Stimulated activated CD4-positive, alpha-beta T cell treated with anti-CD3 and anti-CD28 coated beads, Interleukin-1b, Interleukin-23, amount 100 ng/mL, for 1 hour (primary cell): ENCODE measurements at places on chromosomes 7 and 10.
A peak's percentile ranks its signal among the peaks of the same experiment; 100 is the strongest.

DNA sequence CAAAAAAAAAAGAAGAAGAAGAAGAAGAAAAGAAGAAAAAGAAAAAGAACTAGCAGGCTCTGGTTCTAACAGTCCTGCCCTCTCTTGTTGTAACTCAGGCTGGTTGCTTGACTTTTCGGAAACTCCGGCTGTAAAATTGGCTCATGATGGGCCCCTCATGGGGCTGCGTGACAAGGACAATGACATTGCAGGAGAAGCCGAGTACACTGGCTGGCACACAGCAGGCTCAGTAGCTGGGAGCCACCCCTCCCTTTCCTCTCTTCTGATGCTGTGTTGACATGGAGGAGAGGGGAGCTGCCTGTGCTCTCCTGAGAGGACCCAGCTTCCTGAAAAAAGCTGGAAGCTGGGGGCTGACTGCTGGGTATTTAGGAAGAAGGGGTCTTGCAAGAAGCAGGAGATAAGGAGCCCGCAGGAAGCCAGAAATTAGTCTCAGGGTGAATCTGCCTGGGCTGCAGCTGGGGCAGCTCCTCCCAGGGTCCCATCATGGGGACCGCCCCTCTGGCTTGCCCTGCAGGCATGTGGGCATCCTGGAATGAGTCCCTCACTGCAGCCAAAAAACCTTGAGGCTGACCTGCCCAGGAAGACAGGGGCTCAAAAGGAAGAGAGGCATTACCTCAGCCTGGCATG is 14.6 kb upstream of the GPR26 start:
- DNase-seq, result no peak

DNA sequence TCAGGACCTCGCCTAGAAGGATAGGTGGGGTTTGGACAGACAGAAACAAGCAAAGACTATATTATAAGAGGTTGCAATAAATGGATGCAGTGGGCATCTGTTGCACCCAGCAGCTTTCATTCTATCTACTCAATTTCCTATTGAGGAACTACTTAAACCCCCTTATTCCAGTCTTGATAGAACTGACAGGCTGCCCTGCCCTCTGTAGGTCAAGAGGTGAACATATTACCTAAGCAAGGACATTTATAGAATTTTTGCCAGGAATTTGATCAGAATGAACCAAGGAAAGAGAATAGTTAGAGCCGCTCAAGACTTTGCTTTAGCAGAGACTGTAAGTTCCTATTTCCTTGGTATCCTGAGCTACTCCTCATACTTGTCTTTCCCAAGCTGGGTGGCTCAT is 9.5 kb downstream of the VTI1A start:
- no peak for DNase-seq

DNA sequence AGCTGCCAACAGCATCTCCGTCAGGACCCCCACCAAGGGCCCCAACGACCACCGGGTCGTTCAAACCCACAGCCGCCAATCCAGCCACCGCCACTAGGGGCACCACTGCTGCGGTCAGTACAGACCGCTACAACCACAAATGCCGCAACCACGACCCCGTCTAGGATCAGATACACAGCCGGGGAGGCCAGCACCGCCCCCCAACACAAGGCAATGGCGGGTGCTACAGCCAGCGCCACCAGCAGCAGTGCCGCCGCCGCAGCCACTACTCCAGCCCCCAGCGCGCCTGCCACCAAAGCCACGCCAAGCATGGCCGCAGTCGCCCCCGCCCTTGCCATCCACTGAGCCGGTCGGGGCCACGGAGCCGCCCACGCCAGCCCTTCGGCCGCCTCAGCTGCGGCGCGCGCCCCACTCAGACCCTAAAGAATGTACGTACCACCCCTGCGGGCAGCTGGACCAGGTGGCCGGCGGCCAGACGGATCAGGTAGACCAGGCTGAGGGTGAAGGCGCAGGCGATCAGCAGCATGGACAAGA is 473 bp downstream of the CYP51A1 start:
- DNase-seq, result peak; percentile 37

- no peak for DNase-seq
Observed at GRCh38 chr10:52011118-52011517, 303.0 kb upstream of the DKK1 start.

DNA sequence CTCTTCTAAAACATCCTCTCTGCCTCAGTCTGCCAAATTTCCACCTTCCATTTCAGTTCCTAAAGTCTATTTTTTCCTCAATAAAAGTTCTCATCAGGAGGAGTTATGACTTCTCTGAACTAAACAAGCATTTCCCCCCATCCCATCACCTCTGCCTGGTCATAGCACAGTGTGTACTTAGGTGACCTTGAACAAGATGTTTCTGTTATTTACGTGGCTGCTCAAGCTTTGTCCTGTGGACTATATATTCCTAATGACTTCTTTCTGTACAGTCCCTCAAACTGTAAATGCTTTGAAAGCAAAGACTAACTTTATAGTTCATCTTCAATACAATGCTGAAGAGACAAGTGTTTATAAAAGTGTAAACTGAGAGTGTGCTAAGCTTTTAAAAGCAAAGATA is 166.9 kb downstream of the CPEB3 start:
- DNase-seq, result no peak
